ENCODE measurements at places on chromosomes 13 and 19.

DNA sequence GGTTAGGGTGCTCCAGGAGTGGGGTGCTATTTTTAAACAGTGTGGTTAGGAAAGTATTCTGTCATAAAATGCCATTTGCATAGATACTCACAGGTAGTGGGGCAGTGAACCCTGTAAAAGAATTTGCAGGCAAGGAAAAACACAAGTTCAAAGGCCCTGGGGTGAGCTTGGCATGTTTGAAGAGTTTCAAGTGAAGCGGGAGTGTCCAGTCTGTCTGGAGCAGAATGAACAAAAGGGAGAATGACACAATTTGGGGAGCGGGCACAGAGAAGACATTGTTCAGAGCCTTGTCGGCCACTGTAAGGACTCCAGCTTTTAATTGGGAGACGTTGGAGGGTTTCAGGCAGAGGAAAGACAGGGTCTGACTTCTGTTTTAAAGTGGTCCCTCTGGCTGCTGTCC lies 2.8 kb downstream of the GRWD1 start:
- no peak for DNase-seq

- DNase-seq = peak; percentile 80
Observed at GRCh38 chr19:45886427-45887199, 672 bp upstream of the IRF2BP1 start.

GRCh38 chr13:99000137-99000536 lies 22.3 kb upstream of the DOCK9 start:
- DNase-seq = no peak

DNA sequence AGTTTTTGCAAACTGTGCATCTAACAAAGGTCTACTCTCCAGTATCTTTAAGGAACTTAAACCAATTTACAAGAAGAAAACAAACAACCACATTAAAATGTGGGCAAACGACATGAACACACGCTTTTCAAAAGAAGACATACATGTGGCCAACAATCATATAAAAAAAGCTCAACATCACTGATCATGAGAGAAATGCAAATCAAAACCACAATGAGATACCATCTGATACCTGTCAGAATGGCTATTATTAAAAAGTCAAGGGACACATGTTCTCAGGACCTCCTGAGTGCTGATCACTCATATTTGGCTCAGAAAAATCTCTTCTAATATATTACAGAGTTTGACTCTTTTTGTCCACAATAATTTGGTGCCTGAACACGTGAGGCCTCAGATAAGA lies 14.2 kb upstream of the LILRB1 start:
- no peak for DNase-seq

DNA sequence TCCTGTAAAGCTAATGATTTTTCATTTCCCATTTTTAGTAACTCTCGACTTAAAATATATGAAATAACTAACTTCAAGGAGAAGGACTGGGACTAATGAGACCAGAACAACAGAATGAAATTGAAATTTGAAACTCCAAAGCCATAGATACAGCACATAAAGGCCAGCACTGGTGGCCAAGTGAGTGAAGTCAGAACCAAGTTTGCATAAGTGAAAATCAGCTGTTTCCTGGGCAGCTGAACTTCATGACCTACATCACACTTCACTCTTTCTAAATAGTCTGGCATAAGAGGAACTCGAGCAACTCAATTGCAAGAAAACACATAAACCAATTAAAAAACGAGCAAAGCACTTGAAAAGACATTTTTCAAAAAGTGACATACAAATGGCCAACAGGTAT lies 84.5 kb downstream of the DCLK1 start:
- DNase-seq = no peak

DNA sequence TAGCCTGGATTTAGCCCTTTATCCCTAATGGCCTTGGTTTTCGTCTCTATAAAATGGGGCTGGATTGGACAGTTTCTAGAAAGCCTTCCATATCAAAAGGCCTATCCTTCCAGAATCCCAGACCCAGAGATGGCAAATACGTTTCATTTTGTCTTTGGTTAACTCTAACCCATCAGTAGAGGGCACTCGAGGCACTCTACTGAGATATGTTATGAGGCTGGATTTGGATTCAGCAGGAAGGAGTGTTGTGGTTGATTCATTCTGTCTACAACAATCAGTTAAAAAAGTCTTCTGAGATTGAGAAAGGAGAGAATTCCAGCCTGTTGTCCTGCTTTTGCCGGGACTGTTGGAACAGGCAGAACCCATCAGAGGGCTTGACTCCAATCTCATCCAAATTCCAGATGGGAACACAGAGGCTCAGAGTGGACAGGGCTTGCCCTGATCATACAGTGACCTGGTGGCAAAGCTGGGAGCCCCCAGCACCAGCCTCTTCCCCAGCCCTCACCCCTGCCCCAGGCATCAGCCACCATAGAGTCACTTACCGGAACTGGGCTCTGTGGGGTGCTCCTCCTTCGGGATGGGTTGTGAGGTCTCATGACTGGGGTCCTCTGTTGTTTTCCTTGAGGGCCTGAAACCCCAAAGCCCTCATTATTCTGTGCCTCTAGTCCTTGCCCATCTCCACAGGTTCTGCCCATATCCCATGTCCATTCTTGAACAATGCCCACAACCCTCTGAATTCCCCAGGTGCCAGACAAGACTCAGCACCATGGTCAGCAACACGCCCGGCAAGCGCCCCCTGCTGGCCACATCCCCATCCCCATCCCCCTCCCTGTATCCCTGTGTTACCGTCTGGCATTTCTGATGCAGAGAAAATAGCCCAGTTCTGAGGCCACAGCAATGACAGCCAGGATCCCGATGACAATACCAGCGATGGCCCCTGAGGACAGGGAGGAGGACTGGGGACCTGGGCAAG lies 12.3 kb upstream of the ZNF180 start:
- DNase-seq = no peak

DNA sequence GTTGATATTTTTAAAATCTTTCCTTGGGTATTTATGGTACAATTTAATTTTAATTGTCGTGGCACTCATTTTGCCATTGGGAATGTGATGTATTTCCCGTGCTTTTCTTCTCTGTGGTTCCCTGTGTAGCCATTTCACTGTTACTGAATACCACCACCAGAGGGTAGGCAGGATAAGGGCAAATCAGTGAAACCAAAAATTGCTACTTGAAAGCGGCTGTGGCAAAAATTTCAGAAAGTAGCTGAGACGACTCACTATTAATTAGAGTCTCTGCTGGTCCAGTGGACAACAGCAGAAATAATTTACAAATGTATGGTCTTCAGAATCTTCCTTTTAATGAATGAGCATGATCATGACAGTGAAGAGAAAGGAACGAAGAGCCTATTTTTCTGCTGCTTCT lies 34.4 kb upstream of the MIR17HG start:
- DNase-seq = peak; percentile 10

DNA sequence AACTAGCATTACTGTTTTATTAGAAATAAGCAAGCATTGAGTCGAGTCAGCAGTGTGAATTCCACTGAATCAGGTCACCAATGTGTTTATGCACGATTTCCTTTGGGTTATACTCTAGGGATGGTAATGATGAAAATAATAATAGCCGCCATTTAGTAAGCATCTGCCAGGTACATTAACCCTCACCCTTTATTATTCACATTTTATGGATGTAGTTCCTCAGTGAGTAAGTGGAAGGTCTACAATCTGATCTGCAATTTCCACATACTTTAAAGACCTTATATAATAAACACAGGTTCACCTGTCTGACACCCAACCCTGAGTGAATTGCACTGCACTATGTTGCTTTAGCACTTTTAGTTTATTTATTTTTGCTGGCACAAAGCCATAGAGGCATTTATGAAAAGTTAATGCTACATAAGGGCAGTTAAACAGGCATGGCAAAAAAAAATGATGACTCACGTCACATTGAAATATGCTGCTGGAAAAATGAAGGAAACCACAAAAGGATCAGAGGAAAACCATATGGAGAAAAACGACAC lies 122.4 kb downstream of the TRPC4 start:
- no peak for DNase-seq

- peak; percentile 63 for DNase-seq
Observed at GRCh38 chr19:44753932-44754749, 5.6 kb downstream of the BCL3 start.

GRCh38 chr19:9309974-9310446 lies 372 bp upstream of the ZNF699 start:
- DNase-seq = peak; percentile 90

GRCh38 chr19:3580156-3580934 lies 4.9 kb upstream of the GIPC3 start:
- DNase-seq = no peak

GRCh38 chr19:48170817-48171347 lies 402 bp downstream of the ZSWIM9 start:
- no peak for DNase-seq

- DNase-seq = no peak
Observed at GRCh38 chr13:80059789-80060188, 281.1 kb downstream of the SPRY2 start.

- no peak for DNase-seq
Observed at GRCh38 chr19:49823472-49823871, 5.4 kb downstream of the MED25 start.

DNA sequence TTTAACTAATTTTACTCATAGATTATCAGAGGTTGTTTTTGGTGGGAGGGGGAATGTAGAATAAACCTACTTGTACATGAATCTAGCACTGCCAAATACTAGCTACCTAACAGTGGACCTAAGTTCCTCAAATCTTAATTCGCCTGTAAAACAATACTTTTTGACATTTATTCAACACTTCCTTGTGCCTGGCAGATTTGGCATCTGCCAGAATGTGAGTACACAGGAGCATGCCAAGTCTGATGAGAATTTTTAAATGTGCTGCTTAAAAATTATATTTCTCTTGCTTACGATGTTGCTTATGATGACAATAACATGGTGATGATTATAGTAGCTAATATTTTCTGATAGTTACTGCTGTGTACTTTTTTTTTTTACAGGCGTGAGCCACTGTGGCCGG lies 240.2 kb upstream of the STARD13 start:
- DNase-seq = no peak

DNA sequence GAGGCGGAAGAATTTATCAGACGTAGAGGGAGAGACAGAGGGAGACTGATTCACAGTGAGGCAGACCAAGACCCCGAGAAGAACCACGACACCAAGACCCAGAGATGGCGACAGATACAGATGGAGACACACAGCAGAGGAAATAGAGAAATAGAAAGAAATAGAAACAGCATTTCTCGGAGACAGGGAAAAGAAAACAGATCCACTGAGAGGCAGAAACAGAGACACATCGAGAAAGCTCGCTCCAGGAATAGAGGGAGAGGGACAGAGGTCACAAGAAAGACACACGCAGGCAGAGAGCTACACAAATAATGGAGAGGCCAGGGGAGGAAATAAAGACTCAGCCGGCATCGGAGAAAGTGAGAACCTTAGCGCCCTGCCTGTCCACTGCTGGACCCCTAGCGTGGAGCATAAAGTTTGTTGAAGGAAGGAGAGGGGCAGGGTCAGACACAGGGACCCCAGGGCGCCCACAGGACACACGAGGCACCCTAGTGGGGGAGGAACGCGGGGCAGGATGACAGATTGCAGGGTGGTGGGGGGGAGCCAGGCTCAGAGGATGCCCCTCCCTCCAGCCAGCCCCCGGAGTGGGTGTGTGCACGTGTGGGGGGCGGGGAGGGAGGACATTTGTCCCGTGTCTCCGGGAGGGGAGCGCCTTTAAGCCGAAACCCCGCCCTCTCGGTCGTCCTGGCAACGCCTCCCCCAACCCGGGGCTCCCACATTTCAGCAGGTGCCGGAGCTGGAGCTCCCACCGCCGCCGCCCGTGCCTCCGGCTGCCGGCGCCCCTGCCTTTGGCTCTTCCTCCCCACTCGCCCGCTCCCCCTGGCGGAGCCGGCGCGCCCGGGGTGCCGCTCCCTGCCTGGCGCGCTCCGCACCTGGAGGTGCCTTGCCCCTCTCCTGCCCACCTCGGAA lies at the start of gene PRKCG:
TSS of gene PRKCG (plus strand) at position 716 of the 909 bp plus-strand sequence. CDS start 298 bp downstream, outside the sequence.
- no peak for DNase-seq

DNA sequence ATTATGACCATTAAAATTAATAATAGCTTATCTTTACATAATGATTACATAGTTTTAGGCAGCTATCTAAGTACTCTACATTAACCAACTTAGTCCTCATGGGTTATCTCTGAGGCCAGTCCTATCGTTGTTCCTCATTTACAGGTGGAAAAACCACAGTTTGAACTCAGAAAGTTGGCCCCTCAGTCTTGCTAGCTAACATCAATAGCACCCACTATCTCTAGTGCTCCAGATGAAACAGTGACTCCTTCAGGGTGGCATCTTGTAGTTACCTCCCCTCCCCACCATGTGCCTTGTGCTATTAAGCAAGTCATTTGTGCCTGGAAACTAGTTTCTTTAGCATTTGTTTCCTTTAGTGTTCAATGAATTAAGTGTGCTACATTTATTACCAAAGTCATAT lies 1086.7 kb downstream of the EFNB2 start:
- DNase-seq = no peak

- no peak for DNase-seq
Observed at GRCh38 chr13:96011291-96011872, 41.8 kb downstream of the UGGT2 start.

GRCh38 chr13:73664851-73665250 lies 469.4 kb downstream of the KLF12 start:
- DNase-seq = no peak

GRCh38 chr13:112873851-112874750 lies 94.9 kb upstream of the MCF2L start:
- peak; percentile 38 for DNase-seq

- no peak for DNase-seq
Observed at GRCh38 chr19:8123683-8124082, 25.7 kb downstream of the FBN3 start.

DNA sequence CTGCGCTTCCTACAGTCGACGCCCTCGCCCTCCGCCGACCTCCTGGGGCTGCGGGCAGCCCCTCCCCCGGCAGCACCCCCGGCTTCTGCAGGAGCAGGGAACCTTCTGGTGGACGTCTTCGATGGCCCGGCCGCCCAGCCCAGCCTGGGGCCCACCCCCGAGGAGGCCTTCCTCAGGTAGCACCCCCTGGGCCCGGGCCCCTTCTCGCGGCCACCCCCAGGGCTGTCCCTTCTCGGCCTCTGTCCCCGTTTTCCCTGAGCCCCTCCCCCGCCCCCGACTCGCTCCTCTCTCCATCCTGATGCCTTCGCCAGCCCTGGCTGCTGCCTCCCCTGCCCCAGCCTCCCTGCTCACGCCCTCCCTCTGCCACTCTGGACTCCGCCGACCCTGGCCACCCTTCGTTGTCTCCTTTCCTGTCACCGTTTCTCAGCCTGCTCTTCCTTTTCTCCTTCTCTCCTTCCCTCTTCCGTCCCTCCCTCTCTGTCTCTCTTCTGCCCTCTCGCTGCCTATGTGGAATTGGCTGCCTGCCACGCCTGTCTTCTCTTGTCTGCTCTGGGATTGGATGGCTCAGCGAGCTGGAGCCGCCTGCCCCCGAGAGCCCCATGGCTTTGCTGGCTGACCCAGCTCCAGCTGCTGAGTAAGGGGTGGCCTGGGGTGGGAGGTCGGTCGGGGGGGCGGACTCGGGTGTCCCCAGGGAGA lies 11.0 kb downstream of the FUZ start:
- DNase-seq = no peak

DNA sequence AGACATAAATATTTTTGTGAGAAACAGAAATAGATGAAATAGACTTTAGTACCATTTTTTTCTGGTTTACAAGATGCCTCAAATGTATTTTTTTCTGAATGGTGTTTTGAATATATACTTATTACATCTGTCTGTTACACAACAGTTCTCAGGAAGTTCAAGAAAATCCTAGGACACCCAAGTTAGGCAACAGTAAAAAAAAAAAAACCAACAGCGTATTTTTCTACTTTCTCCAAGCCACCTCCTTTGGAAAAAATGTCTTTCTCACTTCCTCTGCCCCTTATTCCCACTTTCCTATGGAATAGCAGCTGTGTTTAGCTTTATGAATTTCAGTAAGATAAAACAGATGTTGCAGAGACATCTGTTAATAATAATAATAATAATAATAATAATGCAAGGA lies 489.6 kb upstream of the KLF12 start:
- DNase-seq = no peak
